ENCODE measurements at places on chromosomes 11 and 22.

GRCh38 chr22:44425694-44426045, 72.4 kb downstream of the RTL6 start:
- peaks cover 12% of the 10 kb centered on the region for H3K27me3 ChIP-seq
- H3K36me3 ChIP-seq, result no peaks in the 10 kb centered on the region
- no peak for DNase-seq
- no peak overlapping the region for H3K4me3 ChIP-seq

DNA sequence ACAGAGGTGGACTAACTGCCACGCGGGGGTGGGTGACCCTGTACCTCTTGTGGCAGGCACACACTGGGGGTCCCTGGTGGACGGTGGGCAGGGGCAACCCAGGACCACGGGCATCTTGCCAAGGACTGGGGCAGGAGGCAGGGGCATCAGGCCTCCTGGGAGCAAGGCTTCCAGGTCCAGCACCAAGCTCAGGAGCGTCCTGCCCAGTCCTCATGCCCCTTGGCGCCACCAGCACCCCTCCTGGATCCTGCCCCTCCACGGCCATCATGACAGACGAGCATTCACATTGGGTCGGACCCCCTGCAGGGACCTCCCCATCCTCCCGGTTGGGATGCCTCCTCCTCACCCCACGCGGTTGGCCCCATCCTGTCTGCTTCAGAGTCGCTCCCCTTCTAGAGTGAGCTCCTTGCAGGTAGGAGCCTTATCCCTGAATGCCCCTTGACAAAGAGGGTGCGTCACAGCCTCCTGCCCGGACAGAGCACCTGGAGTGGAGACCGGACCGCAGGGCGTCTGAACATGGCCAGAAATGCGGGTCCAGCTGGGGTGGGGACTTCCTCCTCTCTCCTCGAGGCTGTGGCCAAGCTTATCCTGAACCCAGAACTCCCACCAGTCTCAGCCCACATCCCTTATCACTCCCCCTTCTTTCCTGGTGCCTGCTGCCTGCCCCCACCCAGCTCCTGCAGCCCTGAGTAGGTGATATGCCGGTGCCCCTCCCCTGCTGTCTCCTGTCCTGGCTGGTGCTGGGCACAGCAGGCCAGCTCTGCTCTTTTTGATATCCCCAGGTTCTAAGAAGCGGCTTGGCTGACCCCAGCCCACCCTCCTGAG, 40.3 kb downstream of the IGF2 start:
- peak; percentile 31 for DNase-seq
- H3K4me3 ChIP-seq, result no peak overlapping the region
- H3K4me1 ChIP-seq, result no peaks in the 10 kb centered on the region
- H3K27ac ChIP-seq, result no peak overlapping the region
- no peaks in the 10 kb centered on the region for H3K36me3 ChIP-seq

DNA sequence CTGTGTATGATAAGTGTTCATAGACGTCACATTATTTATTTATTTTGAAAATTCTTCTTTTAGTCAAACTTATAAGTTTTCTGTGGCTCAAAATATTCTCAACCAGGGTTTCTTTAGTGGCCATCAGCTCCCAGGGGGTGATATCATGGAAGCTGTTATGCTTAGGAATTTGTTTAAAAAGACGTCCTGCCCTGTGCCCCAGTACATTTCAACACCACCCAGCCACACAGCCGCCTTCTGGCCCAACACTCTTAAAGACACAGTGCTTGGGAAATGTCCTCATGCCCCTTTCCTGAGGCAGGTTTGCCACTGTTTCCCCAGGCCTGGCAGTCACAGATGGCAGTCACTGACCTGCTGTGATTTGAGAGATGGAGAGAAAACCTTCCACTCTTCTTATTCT, 19.9 kb downstream of the TSKU start:
- H3K36me3 ChIP-seq, result no peaks in the 10 kb centered on the region
- H3K27me3 ChIP-seq, result peaks cover 26% of the 10 kb centered on the region
- no peaks in the 10 kb centered on the region for H3K4me1 ChIP-seq
- no peak overlapping the region for H3K27ac ChIP-seq
- DNase-seq, result no peak
- H3K4me3 ChIP-seq, result no peak overlapping the region

- no peak for DNase-seq
- H3K4me3 ChIP-seq, result no peak overlapping the region
- no peaks in the 10 kb centered on the region for H3K27me3 ChIP-seq
- H3K27ac ChIP-seq, result no peak overlapping the region
Observed at GRCh38 chr11:113278481-113278880, 35.9 kb upstream of the TTC12 start.

GRCh38 chr11:67558084-67558772, 25.4 kb upstream of the GSTP1 start:
- H3K27ac ChIP-seq, result no peak overlapping the region
- peaks cover 12% of the 10 kb centered on the region for H3K27me3 ChIP-seq
- no peaks in the 10 kb centered on the region for H3K36me3 ChIP-seq
- DNase-seq, result no peak
- no peak overlapping the region for H3K4me3 ChIP-seq
- H3K4me1 ChIP-seq, result peaks cover 8% of the 10 kb centered on the region

DNA sequence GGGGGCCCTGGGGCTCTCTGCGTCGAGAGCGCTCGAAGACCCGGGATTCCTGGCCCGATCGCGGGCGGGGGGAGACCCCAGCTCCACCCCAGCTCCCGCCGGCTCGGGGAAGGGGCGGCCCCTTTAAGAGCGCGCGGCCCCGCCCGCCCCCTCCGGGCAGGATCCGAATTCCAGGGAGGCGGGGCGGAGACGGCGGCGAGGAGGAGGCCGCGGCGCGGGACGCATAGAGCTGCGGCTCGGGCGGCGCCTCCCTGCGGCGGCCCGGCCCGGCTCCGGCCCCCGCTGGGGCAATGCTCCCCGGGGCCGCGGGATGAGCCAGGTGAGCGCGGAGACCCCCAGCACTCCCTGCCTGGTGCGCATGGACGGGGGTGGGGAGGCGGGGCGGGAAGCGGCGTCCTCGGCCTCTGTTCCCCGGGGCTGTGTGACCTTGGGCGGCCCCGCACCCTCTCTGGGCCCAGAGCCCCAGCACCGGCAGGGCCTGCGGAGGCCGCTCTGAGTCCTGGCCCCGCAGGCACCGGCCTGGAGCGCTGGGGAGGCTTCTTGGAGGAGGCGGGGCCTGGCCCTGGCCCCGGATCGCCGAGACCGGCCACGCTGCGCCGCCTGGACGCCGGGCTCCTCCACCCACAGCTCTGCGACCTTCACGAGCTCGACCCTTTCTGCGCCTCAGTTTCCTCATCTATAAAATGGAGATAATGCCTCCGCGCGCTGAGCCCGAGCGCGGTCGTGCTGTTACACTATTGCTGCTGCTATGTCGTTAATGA, 565 bp downstream of the GAS2L1 start:
- DNase-seq, result no peak
- no peaks in the 10 kb centered on the region for H3K36me3 ChIP-seq
- H3K27me3 ChIP-seq, result peaks cover 10% of the 10 kb centered on the region
- no peaks in the 10 kb centered on the region for H3K4me1 ChIP-seq
- H3K4me3 ChIP-seq, result peak overlapping the region; percentile 72

Data from natural killer cell treated with Interleukin-12 subunit alpha and Interleukin-12 subunit beta and Interleukin-15 and Interleukin-18, amount 100 ng/mL, for 72 hours (primary cell).